IPS-NIHi11 (cell line): ENCODE measurements at places on chromosomes 7 and 10.

- DNase-seq = no peak
Measured at GRCh38 chr7:100169147-100169850, 882 bp upstream of the GAL3ST4 start.

DNA sequence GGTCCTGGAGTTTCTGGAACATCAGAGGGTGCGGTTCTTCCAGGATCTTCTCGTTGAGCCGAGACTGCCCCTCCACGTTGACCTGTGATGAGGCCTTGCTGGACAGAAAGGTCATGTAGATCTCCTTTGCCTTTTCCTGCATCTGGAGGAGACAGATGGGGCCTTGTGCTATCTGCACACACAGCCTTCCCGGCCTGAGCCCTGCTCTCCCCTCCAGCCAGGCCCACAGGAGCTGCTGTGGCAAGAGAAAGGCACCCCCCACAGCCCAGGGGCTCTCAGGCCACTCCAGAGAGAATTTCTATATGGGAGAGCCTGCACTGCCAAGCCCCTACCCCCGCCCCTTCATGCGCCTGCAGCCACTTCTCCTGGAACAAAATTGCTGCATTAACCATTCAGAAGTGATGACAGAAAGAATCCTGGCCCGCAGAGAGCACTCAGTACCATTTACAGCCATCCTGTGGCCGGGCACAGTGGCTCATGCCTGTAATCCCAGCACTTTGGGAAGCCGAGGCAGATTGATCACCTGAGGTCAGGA lies 26.9 kb downstream of the RGS10 start:
- no peak for DNase-seq

GRCh38 chr7:95951997-95952795 lies 179.8 kb downstream of the DYNC1I1 start:
- no peak for DNase-seq

DNA sequence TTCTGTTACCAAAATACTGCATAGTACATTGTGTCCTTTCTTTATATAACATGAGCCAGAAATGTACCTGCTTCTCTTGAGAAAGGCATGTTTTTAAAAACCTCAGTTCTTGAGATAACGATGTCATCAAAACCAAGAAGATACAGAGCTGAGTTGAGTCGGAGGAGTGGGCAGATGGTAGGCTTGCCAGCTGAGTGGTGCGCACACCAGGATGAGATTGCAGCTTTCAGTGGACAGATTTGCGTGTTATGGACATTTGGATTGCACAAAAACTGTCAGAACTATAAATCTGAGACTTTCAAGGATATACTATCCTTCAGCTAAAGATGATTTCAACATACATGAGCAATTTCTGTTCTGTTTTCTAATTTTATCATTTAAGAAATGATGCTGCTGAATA lies 25.0 kb downstream of the PRKAR2B start:
- no peak for DNase-seq

DNA sequence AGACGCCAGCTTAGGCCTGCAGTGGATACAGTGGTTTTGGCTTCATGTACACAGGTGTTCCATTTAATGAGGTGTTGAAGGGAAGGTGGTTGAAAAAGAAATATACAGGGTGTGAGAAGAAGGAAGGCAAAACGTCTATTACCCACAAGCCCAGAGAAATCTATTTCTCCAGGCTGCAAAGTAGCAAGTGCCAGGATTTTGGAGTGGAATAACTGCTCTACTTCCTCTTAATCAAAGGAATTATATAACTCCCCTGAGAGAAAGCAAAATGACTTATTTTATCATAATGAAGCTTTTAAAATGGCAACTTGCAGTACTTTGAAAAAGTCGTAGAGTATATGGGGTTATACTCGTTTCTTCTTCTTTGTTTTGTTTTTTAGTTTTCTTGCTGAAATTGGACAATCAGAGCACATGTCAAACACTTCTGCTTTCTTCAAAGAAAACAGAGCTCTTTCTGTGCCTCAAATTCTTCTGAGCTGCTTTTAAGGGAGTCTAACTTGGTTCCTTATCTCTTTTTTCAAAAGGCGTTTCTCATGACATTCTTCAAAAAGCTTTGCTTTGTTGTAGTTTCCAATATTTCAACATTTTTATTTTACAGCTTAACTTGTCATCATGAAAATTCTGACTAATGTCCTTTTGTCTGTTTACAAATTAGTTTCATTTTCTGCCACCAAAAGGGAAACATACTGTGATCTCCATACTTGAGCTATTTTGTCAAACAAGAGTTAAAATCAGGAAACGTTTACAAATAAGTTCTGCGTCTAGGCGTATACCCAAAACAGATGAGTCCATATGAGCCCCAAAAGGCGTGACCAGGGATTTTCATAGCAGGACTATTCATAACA lies 289.7 kb downstream of the FRMD4A start:
- no peak for DNase-seq

DNA sequence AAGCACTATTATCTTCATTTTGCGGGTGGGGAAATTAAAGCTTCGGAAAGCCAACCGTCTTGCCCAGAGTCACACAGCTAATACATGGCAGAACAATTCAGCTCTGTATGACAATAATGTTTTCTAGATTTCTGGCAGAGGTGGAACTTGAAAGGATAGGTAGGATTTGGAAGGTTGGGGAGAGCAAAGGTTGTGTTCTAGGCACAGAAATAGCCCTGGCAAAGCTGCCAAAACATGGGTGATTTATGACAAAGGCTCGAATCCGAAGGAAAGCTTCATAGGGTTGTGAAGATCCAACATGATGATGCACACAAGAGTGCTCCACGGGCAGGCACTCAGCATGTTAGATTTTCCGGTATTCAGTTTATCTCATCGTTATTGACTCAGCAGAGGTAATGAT lies 19.2 kb downstream of the PDCD11 start:
- no peak for DNase-seq

- DNase-seq = no peak
Measured at GRCh38 chr10:74289188-74289587, 138.2 kb downstream of the ADK start.

DNA sequence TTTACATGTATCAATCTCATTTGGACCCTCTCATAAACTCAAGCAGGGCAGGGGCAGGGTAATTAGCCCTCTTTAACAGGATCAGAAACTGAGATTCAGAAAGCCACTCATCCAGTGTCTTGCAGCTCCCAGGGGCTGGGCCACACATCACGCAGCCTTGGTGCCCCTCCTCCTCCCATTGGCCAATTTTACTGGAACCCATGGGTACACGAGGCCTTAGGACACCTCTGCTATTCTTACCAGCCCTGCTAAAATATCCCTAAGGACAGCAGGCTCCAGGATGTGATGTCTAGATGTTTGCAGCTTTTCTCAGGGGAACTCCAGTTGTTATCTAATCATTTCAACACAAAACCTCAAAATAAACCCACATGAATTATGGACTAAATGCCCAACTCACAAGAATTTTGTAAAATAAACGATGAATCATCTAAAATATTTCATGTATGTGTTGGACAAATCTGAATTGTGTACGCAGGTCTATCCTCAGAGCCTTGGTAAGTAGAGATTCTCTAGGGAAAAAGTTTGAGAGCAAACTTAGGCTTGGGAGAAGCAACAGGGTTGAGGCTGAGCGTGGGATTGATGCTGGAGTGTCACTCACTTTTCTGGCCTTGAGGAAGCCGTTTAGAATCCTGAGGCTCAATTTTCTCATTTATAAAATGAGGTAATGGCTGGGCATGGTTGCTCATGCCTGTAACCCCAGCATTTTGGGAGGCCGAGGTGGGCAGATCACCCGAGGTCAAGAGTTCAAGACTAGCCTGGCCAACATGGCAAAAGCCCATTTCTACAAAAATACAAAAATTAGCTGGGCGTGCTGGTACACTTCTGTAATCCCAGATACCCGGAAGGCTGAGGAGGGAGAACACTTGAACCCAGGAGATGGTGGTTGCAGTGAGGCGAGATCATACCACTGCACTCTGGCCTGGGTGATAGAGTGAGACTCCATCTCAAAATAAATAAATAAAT lies 69.7 kb upstream of the TNS3 start:
- no peak for DNase-seq

GRCh38 chr10:18681971-18682411 lies 22.8 kb downstream of the ARL5B start:
- DNase-seq = no peak

DNA sequence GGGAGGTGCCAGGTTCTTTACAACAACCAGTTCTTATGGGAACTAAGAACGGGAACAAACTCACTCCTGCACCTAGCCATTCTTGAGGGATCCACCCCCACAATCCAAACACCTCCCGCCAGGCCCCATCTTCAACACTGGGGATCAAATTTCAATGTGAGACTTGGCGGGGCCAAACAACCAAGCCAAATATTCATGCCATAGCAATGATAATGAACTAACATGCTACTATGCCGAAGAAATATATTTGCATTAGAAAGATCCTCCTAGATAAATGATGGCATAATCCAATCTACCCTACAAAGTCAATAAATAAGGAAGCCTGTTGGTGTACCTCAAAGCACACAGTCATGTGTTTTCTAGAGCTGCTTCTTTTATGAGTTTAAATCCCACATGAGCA lies 57.6 kb downstream of the CCDC71L start:
- no peak for DNase-seq

DNA sequence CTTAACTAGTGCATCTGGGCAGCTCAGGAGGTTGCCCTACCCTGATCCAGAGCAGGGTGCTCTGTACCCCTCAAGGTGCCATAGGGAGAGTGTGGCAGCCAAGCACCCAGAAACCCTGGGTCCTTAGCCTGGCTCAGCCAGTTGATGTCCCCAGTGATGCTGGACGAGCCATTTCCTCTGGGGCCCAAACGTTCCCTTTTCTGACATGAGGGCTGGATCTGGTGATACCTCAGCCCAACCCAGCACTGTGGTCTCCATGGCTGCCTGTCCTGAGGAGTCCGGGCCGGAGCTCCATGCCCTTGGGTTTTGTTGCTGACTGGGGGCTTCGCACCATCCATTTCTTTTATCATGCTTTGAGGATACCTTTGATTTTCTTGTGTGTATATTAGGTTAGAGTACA lies 87.9 kb upstream of the IKZF1 start:
- DNase-seq = no peak

DNA sequence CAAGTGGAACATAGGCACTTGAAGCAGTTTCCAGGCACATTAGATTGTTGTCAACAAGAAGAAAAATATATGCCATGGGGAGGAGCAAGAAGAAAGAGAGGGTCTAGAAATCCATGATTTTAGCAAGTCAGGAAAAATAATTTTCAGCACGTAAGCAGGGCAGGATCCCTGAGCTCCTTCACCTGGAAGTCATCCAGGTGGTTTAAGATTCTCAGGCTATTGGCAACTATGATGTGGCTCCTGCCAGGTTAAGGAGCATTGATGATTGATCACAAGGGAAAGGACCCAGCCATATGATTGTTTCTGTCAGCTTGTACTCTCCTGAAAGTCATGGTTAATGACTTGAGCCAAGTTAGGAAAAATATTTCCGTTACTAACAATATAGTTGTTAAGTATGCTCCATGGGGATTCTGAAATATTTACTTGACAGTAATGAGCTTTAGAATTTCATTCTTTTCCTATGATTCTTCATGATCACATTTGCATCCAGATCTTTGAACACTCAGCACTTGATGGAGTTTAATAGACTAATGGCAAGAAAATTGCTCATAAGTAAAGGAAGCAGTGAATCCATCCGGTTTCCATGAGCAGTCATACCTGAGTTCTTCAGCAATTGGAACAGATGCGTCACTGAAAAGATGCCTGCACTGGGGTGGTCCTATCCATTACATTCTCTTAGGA lies 209.1 kb downstream of the BICC1 start:
- no peak for DNase-seq

GRCh38 chr7:41809529-41809939 lies 106.6 kb upstream of the INHBA start:
- no peak for DNase-seq

DNA sequence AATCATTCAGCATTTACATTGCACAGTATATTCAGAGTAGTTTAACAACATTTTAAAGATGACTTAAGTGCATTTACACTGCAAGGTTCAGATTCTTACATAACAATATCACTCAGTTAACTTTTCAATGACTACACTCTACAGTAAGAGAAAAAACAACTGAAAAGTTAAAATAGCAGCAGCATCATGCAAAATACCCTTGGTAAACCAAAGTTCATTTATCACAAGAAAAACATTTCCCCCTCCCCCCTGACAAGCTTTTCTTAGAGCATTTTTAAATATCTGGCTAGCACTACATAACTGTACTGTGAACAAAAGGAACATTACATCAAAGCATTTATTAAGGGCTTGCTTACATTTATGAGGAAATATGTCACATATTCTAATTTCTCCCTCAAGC lies 179.5 kb upstream of the HGF start:
- DNase-seq = no peak

DNA sequence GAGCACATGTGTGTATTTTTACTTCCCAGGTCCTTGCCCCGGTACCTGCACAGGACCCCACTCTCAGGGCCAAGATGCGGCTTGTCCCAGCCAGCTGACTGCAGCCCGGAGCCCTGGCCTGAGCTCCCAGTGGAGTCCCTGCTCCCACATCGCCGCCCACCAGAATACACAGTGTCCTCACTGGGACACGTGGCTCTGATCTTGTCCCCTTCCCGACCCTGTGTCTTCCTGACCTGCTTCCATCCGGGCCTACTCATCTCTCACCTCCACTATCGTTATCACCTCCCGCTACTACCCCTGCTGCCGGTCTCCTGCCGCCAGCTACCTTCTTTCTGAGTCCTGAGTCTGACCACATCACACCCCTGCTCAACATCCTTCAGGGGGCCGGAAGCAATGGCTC lies 146.3 kb upstream of the CHST15 start:
- no peak for DNase-seq

- no peak for DNase-seq
Measured at GRCh38 chr7:55249332-55249731, 115.8 kb upstream of the LANCL2 start.

GRCh38 chr10:1824928-1825327 lies 87.6 kb upstream of the ADARB2 start:
- no peak for DNase-seq

DNA sequence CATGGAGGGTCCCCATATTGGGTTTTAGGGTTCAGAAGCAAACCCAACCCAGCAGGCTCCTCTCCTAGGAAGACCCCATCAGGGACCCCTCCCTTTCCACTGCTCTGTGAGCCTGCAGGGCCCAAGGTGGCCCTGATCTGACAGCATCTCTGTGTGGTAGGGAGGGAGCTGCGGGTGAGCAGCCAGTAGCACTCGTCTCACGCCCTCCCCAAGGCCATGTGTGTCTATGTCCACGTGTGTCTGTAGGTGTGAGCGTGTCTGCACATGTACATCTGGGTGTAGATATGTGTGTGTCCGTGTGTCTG lies 103.5 kb upstream of the FAM20C start:
- DNase-seq = no peak

DNA sequence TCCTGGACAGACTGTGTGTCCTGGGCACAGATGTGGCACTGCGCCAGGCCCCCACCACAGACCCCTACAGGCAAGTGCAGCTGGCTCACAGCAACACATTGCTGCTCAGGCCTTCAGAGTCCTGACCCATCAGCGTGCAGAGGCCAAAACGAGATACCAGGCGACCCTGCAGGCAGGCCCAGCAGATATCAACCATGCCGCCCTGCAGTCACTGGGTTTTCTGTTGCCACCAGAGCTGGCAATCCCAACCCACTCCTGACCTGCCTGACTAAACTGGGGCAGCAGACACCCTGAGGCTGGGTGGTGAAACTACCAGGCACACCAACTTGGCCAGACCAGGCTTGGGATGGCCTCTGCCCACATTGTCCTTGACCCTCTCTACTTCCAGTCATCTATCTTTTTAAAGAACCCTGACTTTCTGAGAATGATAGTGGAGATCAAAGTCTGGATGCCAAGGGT lies 20.3 kb downstream of the ZCCHC24 start:
- DNase-seq = no peak

- peak; percentile 60 for DNase-seq
Measured at GRCh38 chr7:116161728-116162127, 48.6 kb upstream of the TES start.

GRCh38 chr7:75948179-75948578 lies 33.2 kb downstream of the POR start:
- DNase-seq = no peak
